ENCODE measurements at places on chromosomes 5 and 9. TPM values are rescaled to one million over a fixed set of nuclear protein-coding genes. Genes with fewer than 3 reads are reported as not detected.

TEK gene
- 2.4 TPM for total RNA-seq

DNA sequence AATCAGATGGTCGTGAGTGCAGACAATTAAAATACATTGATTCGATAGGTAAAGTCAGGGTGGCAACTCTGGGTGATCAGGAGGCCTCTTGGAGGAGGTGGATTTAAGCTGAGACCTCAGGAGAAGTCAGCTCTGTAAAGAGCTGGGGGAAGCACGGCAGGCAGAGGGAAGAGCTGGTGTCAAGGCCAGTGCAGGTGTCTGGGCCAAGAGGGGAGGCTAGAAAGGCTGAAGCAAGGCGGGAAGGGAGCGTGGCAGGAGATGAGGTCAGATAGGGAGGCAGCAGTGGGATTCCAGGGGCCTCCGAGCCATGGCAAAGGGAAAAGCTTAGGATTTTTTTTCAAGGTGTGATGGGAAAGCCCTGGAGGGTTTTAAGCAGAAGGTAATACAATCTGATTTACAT lies 178.7 kb downstream of the FSTL4 start:
- H3K4me3 ChIP-seq = no peak overlapping the region
- DNase-seq = no peak
- no peak overlapping the region for H3K27ac ChIP-seq
- H3K4me1 ChIP-seq = no peaks in the 10 kb centered on the region
- H3K27me3 ChIP-seq = peaks cover 15% of the 10 kb centered on the region

- no peaks in the 10 kb centered on the region for H3K27me3 ChIP-seq
- H3K36me3 ChIP-seq = no peaks in the 10 kb centered on the region
- no peak overlapping the region for H3K4me3 ChIP-seq
Measured at GRCh38 chr9:114850871-114851270, 45.0 kb upstream of the TNFSF15 start.

- no peak overlapping the region for H3K4me3 ChIP-seq
- H3K27me3 ChIP-seq = no peaks in the 10 kb centered on the region
Measured at GRCh38 chr9:114223564-114224246, 68.4 kb downstream of the COL27A1 start.

DNA sequence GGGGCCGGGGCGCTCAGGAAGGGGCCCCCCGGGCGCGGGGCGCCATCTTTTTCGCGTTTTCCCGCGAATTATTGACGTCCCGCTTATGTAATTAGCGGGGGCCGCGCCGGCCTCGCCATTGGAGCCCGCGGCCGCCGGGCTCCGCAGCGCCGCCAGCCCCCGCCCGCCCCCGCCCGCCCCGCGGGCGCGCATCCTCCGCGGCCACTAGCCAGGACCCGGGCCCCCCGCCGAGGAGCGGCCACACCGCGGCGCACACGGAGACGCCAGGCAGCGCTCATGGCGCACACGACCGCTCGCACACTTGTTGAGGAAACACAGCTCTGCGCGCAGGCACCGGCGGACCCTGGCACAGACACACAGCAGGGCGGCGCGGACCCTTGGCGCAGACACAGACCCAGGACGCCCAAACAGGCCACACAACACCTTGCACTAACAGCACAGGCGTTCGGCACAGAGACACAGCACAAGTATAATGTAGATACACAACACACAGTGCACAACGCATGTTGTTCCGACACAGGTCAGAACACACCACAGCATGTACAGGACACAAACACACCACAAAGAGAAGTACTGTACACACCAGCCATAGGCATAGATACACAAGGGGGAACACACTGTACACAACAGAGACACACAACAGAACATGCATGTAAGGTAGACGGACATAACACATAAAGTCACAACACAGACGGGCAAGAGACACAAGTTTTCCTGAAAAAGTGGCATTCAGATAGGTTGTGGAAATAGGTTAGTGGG lies 467 bp upstream of the PHF19 start:
- peak overlapping the region; percentile 99 for H3K27ac ChIP-seq
- H3K36me3 ChIP-seq = peaks cover 27% of the 10 kb centered on the region
- peaks cover 66% of the 10 kb centered on the region for H3K4me1 ChIP-seq
- H3K27me3 ChIP-seq = no peaks in the 10 kb centered on the region

DNA sequence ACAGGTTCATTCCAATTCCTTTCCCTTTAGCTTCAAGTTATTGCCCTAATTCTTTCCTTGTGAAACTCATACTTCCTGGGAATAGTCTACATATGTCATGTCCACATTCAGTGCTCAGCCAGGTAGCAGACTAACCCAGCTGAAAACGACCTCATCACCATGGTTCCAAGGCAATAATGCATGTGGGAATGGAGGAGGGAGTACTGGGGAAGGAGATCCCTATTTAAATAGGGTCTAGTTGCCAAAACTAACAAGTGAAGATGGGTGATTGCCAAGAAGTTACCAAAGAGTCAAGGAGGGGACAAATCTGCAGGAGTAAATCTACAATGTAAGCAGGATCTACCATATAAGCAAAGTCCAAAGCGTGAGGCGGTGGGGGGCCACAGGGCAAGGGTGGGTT lies 47.3 kb upstream of the MCTP1 start:
- no peak overlapping the region for H3K27ac ChIP-seq
- no peaks in the 10 kb centered on the region for H3K36me3 ChIP-seq
- DNase-seq = no peak
- no peak overlapping the region for H3K4me3 ChIP-seq

- H3K36me3 ChIP-seq = no peaks in the 10 kb centered on the region
- H3K27me3 ChIP-seq = no peaks in the 10 kb centered on the region
- H3K4me1 ChIP-seq = no peaks in the 10 kb centered on the region
Measured at GRCh38 chr5:41176952-41177351, 36.4 kb downstream of the C6 start.

DNA sequence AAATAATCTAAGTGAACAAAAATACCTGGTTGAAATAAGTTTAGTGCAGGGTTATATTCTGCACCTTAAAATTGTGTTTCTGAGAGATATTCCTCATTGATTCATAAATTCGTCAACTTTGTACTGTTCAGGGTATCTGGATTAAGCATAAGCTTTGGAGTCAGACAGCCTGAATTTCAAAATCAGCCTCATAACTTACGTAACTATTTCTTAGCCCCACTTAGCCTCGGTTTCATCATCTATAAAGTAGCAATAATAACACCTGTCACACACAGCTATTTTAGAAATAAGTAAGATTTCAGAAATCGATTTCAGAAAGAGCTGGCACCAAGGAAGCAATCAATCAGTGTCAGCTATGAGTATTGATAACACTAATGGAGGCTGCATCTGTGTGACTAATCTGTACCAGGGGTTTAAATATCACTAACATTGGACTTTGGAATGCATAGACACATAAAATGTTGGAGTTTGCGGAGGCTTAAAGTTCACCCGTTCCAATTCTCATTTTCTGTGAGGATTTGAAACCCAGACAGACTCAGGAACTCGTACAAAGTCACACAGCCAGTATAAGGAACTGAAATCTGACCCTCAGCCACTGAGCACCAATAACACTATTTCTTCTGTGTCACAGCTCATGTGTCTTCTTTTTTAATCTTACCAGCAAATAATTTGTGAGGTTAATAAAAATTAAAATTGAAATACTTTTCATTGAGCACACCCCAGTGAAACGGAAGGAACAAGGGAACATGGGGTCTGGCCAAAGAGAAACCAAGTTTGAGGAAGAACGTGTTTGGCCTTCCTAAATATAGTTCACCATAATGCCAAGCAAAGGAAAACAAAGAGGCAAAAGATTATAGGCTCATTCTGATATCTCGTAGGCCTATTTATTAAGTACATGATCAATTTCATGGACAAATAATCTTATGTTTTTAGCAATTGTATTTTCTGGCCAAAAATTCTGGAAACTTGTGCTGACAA lies 194.4 kb upstream of the PTGER4 start:
- no peak overlapping the region for H3K27ac ChIP-seq
- H3K27me3 ChIP-seq = no peaks in the 10 kb centered on the region
- no peaks in the 10 kb centered on the region for H3K36me3 ChIP-seq
- peaks cover 7% of the 10 kb centered on the region for H3K4me1 ChIP-seq
- DNase-seq = no peak
